ENCODE measurements at places on chromosomes 16 and 17.
A peak's percentile ranks its signal among the peaks of the same experiment; 100 is the strongest.

DNA sequence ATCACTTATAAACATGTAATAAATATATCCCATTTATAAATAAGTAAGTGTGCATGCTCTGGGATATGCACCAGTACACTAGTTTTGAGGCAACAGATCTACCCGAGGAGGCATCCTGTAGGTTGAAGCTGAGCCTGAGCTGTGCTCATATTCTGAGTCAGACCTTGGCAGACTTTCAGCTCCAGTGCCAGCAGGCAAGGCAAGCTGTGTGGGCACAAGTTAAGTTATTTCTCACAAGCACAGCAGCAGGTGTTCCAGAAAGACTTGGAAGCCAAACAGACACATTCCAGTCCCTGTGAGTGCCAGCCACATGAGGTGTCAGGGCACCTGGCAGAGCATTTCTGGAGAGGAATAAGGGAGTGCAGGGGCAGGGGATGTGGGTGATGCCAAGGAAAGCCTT, 1.3 kb upstream of the CLEC19A start:
- DNase-seq = no peak

DNA sequence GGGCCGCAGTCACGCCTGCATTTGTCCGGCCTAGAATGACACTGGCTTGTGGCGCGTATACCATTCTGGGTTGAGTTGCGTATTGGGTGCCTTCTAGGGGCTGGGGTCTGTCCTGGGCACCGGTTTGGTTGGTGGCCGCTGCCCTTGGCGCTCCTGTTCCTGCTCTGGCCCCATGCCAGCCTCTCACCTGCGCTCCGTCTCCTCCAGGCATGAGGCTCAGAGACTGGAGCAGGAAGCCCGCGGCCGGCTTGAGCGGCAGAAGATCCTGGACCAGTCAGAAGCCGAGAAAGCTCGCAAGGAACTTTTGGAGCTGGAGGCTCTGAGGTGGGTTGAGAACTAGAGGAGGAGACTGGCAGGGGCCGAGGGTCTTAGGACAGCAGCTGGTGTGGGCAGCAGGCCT, 17.4 kb downstream of the CDIPT start:
- DNase-seq = no peak

GRCh38 chr17:4175921-4176807, 33.2 kb downstream of the CYB5D2 start:
- DNase-seq = no peak

DNA sequence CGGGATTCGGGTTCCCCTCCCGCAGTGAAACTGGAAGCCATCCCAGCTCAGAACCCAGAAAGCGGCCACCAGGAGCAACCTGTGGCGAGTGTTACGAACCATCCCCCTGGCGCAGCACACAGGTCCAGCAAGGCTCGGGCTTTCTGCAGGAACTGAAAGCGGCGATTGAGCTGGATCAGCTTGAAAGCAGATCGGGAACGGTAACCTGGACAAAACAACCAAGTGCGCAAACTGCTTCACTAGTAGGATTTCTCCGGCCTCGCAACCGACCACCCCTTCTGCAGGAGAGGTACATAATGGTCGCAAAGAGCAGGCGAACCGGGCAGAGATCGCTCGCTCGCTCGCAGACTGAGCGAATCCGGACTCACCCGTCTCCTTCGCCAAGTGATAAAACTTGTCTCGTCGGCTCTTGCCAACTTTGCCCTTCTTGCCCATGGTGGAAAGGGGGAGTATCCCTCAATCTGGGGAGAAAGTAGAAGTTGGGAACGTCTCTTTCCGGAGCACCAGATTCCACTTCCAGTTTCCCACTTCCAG, 696 bp upstream of the PSMC5 start:
- no peak for DNase-seq

- no peak for DNase-seq
Measured at GRCh38 chr17:60147553-60148223, 2.1 kb upstream of the CA4 start.

- DNase-seq = no peak
Measured at GRCh38 chr17:40092581-40092980, 7.8 kb downstream of the NR1D1 start.

GRCh38 chr17:33964344-33964979, 290.6 kb upstream of the CCL2 start:
- no peak for DNase-seq

DNA sequence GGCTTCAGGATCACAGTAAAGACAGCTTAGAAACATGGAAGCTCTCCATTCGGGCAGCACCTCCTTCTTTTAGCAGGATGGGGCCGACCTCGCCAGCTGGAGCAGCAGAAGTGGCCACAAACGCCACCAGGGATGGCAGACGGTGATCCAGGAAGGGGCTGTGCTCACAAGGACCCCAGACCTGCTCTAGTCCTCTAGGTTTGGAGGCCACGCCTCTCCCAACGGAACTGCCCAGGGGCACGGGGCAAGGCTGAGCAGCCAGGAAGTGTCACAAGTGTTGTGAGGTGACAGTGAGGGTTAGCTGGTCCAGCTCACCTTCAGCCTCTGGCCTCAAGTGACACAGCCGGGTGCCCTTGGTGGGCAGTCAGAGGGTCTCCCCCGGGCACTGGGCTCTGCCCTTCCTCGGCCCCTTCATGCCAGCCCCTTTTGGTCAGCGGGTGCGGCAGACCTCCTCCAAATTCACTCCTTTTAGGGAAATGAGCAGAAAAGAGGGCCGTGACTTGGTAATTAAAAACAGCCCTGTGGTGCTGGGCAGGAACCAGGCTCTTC, 20.4 kb downstream of the CEP295NL start:
- no peak for DNase-seq

DNA sequence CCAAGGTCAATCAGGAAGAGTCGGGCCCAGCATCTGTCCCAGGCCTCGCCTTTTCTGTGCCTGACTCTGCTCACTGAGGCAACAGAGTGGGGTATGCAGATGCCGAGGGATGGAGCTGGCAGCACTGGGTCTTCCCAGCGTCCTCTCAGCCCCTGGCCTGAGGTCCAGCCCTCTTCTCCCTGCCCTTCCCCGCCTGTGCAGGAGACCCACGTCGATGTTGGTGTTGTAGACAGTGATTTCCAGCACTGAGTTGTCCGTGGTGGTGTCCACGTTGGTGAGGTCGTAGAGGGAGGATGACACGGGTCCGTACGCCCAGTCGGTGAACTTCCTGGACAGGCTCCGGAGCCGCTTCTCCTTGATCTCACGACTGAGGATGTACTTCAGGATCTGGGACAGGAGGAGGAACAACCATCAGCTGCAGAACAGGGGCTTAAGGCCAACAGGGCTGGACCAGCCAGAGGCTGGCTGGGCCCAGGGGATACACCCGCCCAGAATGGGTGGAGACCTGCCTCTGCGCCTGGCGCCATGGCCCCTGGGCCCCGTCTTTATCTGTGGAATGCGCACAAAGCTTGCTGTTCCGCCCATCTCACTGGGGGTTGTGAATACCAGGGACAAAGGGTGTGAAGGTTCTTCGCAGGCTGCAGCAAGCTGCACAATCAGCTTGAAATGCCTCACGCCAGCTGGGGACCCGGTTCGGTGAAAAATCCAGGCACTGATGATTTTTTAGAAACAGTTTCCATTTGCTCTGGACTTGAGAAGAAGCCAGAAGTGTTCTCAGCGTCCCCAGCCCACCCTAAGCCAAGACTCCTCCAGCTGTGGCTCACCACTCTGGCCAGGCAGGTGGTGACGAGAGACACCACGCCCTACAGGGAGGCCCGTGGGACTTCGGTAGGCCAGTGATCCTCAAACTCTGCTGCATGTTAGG, 27.5 kb downstream of the TRPV3 start:
- DNase-seq = no peak

DNA sequence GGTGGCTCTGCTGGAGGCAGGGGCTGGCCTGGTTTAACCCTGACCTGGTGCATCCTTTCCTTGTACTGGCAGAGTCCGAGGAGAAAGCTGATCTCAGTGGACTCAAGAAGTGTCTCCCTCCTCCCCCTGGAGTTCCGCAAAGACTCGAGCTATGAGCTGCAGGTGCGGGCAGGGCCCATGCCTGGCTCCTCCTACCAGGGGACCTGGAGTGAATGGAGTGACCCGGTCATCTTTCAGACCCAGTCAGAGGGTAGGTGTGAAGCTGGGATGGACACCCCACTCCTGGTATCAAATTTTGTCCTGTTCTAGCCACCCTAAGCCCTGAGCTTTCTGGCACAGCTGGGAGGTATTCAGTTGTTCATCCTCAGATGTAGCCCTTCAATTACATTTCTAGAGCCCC, 42.5 kb downstream of the IL21R start:
- no peak for DNase-seq

DNA sequence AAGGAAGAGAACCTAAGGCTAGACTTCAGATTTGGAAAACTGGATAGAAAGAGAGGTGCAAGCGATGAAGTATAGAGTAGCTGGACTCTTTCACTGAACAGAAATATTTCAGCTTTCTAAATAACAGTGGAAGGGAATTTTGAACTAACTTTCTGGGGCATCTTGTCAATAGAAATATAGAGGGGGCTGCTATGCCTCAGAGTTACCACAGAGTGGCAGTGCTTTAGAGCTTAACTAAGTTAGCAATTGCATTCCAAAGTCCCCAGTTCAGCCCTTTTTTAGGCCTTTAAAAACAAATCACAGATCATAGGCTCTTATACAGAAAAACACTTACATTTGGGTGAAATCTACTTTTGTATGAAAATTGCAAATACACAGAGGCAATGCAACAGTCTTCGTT, 154.2 kb upstream of the CDH8 start:
- DNase-seq = no peak

- no peak for DNase-seq
Measured at GRCh38 chr17:73133911-73134649, 30.7 kb upstream of the SSTR2 start.

DNA sequence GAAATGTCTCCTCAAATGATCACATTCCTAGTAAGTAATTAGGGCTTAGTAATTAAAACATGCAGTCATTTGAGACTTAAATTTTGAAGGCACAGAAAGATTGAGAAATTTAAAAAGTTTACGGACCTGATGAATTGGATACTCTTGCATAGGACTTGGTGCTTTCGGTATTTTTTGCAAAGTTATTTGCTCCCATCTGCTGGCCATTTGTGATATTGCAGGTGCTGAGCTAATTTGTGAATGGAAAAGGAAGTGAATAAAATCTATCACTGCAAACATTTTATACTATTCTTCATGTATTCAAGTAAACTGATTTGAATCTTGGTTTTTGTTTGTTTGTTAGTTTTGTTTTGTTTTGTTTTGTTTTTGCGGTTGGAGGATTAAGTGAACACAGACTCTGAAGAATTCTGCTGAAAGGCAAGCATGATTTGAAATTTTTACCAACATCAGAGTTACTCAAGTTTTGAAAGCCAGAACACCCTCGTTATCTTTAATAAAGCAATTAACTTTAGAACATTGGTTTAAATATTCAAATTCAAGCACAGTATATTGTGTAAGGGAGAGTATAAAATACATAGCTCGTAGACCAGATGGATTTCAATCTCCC, 689.5 kb upstream of the RBFOX1 start:
- DNase-seq = no peak

GRCh38 chr16:4319454-4320421, 3.9 kb downstream of the GLIS2 start:
- DNase-seq = peak; percentile 54

- no peak for DNase-seq
Measured at GRCh38 chr16:73390936-73391335, 343.0 kb upstream of the ZFHX3 start.

GRCh38 chr17:10081571-10082169, 116.7 kb downstream of the GAS7 start:
- DNase-seq = no peak

- no peak for DNase-seq
Measured at GRCh38 chr16:31754998-31755615, 118.5 kb upstream of the ZNF267 start.

- DNase-seq = no peak
Measured at GRCh38 chr17:77184474-77184873, 43.7 kb downstream of the SEC14L1 start.

DNA sequence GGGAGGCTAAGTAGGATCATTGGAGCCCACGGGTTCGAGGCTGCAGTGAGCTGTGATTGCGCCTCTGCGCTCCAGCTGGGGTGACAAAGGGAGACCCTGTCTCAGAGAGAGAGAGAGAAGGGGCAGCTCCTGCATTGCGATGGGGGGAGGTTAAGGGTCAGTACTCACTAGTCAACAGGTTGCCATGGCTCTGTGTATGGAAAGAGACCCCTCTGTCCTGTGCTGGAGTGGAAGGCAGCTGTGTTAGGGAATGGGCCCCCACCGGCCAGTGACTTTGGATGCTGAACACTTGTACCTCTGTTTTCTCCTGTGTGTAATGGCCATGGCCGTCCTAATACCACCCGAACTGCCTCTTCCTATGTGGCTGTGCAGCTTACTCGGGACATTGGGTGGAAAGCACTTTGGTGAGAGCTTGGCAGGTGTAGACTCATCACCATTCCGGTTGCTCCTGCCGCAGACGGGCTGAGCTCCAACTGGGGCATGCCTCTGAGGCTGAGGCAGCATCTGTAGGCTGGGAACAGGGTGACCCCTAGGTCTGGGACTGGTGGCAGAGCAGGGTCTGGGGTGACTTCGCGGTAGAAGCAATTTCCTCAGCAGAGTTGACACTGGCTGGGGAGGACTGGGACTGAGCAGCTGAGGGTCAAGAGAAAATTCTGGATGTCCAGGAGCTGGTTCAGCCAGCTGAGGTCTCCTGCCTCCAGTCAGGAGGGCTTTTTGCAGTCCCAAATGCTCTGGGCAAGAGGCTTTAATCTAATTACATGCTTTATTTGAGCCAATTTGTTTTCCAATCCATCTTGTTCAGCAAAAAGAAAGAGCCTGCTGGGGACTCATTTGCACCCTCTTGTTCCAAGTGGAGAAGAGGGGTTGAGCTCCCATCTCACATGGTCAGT, 184.5 kb downstream of the NTN1 start:
- DNase-seq = no peak

- DNase-seq = no peak
Measured at GRCh38 chr17:57096472-57097202, 11.6 kb downstream of the AKAP1 start.

- DNase-seq = no peak
Measured at GRCh38 chr17:66349521-66350254, 47.3 kb downstream of the PRKCA start.

DNA sequence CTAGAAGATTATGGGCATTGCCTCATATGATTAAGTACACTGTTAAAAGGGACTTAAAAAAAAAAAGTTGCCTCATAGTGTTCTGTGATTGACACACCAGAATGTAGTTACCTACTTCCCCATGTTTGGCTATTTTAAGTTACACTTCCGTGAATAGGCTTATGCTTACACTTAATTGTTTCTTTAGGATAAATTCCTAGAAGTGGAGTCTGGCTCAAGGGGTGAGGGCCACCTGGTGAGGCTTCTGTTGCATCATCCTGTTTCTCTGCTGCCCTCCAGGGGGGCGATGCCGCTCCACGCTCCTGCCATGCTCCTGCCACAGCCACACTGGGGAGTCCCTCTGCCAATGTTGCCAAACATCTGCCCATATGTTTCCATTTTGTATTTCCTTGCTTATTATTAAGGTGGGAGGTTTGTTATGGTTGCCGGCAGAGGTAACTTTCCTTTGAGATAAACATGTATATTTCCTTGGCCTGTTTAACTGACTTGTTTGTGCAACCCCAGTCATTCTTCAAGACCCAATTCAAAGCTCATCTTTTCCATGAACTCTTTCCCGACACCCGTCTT, 73.1 kb downstream of the KSR1 start:
- no peak for DNase-seq

- DNase-seq = no peak
Measured at GRCh38 chr17:431494-431893, 78.9 kb upstream of the RPH3AL start.

GRCh38 chr17:1612400-1612799, 16.2 kb downstream of the SLC43A2 start:
- DNase-seq = no peak

GRCh38 chr17:37849617-37849972, 74.6 kb upstream of the TBC1D3K start:
- DNase-seq = no peak

GRCh38 chr17:19677736-19678379, 29.3 kb downstream of the ALDH3A2 start:
- no peak for DNase-seq

All from stimulated activated CD8-positive, alpha-beta memory T cell treated with anti-CD3 and anti-CD28 coated beads, Interleukin-12 subunit alpha, Interleukin-12 subunit beta, amount 100 ng/mL, for 4 hours (primary cell).